ENCODE measurements at places on chromosomes 4 and X.

GRCh38 chrX:115192244-115192700 is 3.1 kb downstream of the RBMXL3 start:
- no peak for ATAC-seq

GRCh38 chrX:27728291-27728690 is 79.5 kb upstream of the MAGEB10 start:
- ATAC-seq, result no peak

DNA sequence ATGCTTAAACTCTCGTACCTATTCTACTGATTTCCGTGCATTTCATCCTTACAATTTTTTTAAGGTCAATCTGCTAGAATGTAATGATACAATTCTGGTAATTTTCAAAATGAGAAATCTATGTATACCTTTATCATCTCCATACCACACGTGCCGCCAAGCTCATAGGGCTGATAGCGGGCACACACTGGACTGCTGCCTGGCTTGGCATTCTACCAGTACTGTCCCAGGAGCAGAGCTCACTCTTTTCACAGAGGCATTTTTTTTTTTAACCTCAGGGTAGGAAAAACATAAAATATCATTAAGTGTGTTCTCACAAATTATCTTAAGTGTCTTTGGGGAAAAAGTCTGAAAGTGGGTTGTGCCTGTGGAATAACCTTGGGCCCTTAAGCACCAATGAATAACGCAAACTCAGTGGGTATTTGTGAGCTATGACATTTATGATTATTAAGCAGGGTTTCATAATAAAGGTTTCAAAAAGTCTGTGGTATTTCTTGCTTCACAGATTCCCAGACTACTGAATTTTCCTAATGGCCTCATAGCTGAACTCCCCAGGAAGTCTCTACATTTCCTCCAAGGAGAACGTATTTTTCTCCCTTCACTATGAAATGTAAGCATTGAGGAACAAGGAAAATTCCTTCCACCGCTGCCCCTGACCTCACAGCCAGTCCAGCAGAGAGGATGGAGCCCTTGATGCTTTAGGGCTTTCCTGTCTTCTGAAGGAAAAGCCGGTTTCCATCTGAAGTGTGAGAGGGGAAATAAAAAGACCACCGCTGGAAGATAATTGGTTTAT is 125.2 kb downstream of the ELOVL6 start:
- ATAC-seq, result no peak

GRCh38 chrX:119482481-119483480 is 14.5 kb downstream of the SLC25A5 start:
- ATAC-seq, result peak; percentile 81

- no peak for ATAC-seq
Measured at GRCh38 chr4:91116861-91117260, 989.7 kb downstream of the CCSER1 start.

DNA sequence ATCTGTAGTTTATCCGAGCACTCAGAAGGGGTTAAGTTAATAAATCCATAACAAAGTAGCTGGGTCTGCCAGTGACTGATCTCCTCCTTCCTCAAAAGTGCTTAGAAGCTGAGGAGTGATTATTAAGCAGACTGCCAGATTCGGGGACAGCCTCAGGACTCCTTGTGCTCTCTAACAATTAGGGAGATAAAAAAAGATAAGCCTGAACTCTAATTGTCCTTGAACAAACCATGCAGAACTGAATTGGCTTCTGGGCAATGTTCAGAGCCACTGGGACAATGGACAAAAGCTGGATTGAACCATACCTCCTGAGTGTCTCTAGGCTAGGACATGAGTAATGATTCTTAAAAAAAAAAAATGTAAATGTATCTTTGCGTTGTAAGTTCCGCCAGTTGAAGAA is 22.7 kb upstream of the GRPR start:
- ATAC-seq, result no peak

DNA sequence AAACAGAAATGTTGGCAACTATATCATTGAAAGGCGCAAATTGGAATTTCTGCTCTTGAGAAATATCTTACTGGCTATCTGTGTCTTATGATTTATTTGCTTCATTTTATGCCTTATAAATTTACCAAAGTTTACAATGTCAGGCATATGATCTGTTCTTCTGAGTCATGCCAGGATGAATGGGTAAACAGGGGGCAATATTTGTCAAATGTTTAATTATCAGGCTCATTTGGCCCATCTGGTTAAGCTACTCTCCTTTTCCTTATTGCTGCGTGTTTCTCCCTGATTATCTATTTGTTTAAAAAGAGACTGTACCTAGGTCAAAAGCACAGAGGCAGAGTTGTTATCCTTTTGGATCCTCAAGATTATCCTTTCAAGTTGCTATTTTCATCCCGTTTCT is 903.8 kb upstream of the PCDH10 start:
- no peak for ATAC-seq

DNA sequence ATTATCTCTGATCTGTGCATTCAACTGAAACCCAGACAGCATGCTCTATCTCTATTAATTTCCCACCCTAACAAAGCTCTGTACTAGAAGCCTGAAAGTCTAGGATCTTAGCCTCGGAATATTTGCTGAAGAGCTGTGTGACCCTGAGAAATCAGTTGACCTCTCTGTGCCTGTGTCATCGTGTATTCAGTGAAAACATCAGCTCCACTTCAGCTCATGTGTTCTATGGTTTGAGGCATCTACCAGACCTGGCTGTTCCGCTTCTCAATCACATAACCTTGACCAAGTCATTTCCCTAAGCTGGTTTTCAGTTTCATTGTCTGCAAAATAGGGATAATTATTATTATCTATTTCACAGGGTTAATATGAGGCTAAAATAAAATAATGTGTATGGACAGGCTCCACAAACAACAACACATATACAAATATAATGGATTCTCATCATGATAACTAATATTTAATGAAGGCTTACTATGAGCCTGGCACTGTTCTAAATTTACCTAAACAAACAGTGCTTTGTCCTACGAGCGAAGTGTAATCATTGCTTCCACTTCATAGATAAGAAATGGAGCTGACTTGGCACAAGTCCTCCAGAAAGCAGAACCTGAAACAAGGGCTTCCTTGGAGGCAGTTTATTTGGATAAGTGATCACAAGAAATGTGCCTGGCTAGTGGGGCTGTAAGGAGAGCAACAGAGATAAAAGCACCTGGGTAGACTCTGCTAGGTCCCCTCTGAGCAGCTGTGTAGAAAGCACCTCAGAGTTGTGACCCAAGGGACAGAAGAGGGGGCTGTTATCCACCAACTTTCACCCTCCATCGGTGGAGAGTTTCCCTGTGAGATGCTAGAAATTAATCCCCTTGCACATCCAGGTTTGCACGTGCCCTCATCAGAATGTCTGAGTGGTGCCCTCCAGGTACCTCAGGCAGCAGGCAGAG is 356.9 kb downstream of the RAB28 start:
- ATAC-seq, result no peak

DNA sequence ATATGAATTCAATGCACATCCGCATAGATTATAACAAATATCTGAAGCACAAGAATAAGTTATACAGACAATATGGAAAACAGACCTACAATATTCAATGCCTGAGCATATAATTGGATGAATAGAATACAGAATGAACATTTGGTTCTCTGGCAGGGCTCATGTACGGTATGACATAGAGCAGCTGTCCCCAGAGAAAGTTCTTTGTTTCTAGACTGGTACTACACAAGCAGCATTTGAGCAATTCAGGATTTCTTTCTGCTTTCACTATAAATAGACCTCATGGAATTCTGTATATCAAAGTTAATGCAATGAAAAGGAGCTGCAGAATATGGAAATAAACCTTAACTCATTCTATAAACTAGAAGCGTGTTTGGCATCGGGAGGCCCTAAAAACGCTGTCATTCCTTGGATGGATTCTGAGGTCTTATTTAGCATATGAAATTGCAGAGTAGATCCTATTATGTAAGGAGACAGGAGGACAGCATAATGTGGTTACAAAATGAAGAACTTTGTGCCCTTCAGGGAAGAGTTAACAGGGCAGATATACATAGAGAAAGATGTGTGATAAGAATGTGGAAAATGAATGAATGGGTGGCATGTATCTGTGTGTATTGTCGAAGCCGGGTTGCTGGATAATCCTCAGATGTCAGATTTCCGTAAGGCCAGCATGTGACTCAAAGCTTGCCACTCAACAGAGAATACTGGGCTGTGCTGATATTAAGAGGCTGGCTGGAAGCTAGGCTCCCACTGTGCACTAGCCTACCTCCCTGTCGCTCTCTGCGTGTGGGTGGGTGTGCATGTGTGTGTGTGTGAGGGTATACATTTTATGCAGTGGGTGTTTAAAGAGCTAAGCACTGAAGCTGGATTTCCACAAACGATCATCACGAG is 103.3 kb upstream of the SLC4A4 start:
- ATAC-seq, result no peak

GRCh38 chrX:53088136-53088974 is 5.6 kb upstream of the KANTR start:
- peak; percentile 71 for ATAC-seq

DNA sequence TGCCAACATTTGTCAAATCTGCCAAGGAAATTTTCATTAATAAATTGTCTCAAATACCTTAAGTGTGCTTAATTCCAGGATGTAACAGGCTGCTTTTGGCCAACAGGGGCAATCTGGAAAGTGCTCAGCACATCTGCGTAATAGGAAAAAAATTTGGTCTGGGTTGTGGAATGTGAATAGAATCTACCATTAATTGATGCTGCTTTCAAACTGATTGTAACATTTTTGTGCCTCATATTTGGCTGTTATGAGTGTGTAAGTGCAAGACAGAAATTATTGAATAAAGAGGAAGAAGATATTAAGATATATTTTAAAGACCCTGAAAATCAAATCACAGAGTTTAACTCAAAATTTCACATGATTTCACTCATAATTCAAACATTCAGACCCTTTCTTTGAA is 41.1 kb downstream of the REELD1 start:
- ATAC-seq, result no peak

DNA sequence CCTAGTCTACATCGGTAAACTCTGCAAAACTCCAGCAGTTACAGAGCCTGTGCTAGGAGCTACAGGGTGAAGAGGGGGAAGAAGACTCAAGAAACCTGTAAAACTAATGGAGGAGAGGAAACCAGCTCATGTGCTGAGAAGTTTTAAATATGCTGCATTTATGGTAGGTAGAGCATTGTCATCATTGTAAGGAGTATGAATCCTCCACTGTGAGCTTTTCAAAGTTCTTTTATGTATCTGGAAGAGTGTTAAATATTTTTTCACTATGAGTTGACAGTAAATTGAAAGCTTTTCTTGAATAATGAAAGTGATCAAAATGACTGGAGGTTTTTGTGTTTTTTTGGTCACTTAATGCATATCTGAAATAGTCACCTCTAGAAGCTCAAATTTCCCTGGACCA is 46.2 kb downstream of the SEPTIN11 start:
- no peak for ATAC-seq

- no peak for ATAC-seq
Measured at GRCh38 chrX:65196758-65197360, 220.6 kb upstream of the ZC4H2 start.

DNA sequence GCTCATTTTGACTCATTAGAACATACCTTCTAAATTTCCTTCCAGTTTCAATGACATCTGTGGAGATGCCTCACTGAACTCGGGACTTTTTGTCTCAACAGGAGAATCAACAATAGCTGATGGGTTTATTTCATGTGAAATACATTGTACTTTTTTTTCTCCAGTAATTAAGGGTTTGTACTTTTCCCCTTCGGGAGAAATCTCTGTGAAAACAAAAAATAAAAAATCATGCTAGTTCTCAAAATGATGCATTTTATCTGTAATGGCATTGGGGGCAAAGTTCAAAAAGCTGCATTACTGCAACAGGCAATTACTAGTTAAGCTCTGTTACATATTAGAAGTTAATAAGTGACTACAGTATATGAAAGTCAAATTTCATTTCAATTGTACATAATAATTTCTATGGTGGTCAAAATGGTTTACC is 167.3 kb upstream of the SH3RF1 start:
- no peak for ATAC-seq

GRCh38 chrX:53122013-53122412 is 28.1 kb downstream of the KANTR start:
- no peak for ATAC-seq

DNA sequence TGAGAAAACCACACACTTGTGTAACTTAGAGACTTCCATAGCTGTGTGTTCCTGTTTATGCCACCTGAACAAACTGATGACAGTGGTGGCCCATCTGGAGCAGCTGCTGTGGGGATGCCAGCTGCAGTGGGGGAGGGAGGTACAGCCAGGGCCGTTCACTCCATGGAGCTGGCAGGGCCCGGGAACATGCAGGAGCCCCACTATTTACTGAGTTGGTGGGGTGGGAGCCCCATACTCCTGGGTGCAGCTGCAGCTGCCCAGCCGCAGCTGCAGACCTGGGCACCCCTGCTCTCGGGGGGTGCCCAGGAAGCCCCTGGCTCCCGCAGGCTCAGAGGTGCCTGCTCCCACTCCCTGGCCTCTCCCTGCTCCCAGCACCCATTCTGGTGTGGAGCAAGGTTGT is 398.6 kb upstream of the RASGEF1B start:
- ATAC-seq, result no peak

GRCh38 chrX:386239-386767 is 404 bp downstream of the PPP2R3B start:
- peak; percentile 25 for ATAC-seq

DNA sequence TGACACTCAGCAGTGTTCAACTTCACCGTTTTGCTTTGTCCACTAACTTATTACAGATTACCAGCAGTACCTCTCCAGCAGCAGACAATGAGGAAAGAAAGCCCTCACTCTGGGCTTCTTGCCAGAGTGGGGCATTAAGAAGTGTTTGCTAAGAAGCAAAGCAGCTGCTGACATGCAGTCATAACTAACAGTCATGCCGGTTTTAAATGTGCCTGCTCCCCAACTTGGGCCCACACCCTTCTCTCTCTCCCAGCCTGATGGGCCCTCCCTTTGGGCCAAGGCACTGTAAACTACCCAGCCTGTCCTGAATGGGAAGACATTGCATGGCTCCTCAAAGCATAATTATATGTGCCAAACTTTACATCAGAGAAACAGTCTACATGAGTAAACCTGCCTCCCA is 54.6 kb upstream of the HHIP start:
- ATAC-seq, result no peak

DNA sequence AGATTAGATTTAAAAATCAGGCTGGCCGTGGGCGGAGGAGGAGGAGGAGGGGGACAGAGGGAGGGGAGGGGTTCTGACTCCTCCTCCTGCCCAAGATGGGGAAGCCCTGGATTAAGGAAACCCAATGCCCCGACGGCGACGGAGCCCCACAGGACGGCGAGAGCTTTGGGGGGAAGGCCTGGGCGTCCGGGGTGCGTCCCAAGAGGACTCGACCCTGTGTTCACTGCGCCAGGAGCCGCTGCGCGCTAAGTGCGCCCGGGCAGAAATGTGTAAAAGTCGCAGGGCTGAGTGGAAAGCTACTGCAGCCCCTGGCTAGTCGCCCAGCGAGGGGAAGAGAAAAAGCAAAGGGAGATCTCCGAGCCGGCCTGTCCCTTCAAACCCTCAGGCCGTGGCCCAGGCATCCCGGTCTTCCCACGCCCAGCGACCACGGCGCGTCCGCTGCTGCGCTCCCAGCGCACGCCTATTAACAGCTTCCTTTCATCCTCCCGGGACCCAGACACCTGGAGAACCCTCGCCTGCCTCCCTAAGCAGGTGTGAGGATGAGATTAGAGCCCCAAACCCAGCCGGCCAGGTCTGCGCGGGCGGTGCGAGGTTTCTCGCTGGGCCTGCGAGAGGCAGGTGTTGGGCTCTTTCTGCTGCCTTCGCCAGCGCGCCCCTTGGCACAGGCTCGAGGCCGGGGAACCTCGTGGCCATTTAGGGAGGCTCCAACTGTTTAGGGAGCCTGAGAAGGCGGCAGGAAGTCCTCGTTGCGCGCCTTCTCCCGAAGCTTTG is 1.4 kb upstream of the RPS6KA3 start:
- no peak for ATAC-seq

GRCh38 chr4:98909646-98910401 is 19.1 kb downstream of the EIF4E start:
- ATAC-seq, result no peak

GRCh38 chr4:97720869-97721432 is 422.3 kb downstream of the STPG2 start:
- ATAC-seq, result no peak
